ENCODE measurements at places on chromosomes 12 and 14.

DNA sequence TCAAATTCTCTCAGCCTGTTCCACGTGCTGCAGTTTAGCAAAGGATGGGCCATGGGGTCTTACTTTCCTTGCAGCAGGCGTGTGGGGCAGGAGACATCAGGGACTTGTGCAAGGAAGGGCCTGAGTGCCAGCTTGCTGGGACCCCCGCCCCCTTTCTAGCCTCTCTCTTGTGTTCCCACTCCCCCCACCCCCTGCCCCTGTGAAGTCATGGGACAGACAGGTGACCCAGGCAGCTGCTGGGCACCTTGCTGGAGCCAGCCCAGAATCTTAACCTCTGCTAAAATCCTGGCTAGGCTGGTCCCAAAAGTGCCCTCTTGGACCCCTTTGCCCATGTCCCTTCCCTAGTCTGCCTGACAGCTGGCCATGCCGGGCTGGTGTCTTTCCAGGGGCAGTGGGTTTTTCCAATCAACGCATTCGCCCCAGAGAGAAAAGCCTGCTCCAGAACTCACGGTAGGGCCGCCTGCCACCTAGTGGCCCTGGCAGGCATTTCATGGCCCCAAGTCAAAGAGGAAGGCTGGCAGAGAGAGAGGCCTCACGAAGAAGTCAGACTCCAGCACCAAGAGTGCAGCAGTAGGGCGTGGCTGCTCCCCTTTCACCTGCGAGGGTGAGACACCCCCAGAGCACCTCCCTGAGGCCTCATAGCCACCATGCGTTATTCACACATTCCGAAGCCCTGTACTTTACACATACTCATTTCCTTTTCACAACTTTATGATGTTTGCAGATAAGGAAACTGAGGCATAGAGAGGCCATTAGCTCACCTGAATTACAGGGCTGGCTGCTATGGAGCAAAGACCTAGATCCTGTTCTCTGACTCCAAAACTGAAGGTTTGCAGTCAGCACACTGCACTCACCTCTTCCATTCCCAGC lies 67.4 kb downstream of the LGMN start:
- peak; percentile 66 for DNase-seq

DNA sequence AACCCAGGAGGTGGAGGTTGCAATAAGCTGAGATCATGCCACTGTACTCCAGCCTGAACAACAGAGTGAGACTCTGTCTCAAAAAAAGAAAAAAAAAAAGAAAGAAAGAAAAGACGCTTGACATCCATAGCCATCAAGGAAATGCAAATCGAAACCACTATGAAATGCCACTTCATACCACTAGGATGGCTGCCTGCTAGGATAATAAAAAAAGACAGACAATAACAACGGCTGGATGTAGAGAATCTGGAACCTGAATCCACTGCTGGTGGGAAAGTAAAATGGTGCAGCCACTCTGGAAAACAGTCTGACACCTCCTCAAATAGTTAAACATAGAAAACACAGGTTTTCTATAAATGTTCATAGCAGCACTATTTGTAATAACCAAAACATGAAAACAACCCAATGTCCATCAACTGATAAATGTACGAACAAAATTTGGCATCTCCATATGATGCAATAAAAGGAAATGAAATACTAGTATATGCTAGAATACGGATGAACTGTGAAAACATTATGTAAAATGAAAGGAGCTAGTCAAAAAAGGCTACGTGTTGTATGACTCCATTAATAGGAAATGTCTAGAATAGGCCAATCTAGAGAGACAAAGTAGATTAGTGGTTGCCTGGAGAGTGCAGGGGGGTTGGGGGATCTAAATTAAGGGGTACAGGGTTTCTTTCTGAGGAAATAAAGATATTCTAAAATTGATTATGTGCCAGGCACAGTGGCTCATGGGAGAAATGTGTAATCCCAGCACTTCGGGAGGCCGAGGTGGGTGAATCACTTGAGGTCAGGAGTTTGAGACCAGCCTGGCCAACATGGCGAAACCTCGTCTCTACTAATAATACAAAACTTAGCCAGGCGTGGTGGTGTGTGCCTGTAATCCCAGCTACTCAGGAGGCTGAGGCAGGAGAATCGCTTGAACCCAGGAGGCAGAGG lies 9.7 kb downstream of the WSB2 start:
- DNase-seq, result no peak

- DNase-seq, result no peak
These were observed 5.0 kb downstream of the CDK17 start for GRCh38 chr12:96395236-96395635.

GRCh38 chr14:38791862-38792261 lies 311.2 kb downstream of the SEC23A start:
- no peak for DNase-seq

DNA sequence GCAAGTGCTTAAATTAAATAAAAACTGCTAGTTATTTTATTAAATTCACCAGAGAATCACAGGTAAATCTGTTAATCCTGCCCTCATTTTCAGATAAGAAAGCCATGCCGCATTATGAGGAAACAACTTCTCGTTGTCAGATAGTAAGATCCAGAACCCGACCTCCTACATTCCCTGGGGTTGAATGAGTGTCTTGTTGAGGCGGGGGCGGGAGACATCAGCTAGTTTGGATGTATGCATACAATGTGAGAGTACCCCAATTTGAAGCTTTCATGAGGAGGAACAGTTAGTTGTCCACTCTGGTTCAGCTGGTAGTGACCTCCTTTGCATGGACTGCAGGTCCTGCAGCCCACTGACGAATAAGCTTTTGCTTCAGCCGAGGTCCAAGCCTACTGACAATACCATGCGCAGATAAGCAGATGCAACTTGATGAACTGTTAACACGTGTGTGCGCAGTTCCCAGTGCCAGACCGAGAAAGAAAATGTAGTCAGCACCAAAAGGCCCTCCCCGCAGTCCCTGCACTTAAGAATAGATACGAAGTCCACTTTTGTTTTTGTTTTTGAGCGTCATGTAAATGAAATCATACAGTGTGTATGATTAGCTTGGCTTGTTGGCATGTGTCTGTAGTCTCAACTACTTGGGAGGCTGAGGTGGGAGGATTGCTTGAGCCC lies 34.9 kb downstream of the EVL start:
- DNase-seq, result no peak

DNA sequence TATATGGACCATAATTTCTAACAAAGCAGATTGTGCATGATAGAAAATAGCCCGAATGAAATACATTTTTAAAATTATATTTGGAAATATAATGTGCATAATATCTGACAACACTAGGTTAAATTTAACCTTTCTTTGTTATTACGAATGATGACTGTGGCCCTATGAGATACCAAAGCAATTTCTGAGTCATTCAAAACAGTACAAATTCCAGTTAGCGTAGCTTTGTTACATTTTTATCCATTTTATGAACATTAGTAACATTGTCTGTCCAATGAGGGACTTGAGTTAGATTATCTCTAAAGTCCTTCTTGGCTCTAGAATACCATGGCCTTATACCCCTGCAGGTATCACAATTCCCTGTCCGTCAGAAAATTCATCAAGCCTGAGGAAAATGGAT lies 39.0 kb upstream of the REP15 start:
- no peak for DNase-seq

- DNase-seq, result peak; percentile 22
These were observed 113.4 kb upstream of the PELI2 start for GRCh38 chr14:56004786-56005185.

DNA sequence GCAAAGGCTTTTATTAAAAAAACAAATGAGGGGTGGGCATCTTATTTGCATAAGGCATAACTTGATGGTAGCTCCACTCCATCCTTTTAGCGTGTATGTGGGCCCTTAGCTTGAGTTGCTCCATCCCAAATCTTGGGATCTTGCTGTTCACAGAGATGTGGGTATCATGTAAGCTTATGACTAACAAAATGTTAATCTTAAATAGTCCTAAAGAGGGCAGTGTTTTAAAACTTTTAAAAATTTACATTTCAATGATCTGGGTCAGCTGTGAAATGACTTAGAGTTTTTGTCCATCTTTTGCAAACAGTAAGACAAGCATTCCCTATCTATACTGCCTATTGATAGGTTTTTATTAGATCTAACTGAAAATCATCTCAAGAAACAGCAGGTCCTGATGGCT lies 86.0 kb downstream of the SLCO1A2 start:
- no peak for DNase-seq

DNA sequence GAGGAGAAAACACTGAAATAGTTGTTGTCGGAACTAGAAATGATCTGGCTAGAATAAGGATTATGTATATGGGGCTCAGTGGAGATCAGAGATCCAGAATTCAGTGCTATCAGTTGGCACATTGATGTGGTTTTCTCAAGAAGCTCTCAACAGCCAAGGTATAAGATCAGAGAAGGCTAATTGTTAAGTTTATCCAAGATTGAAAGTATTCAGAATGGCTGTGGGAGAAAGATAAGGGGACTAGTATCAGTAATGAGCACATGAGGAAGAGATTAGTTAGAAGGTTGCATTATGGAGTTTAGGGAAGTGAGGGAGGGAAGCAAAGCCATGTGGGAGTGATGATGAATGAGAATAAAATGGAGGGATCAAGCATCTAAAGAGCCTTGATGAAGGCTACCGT lies 128.1 kb upstream of the MIS18BP1 start:
- DNase-seq, result no peak

- no peak for DNase-seq
These were observed 126.9 kb downstream of the SLC25A47 start for GRCh38 chr14:100450049-100450448.

DNA sequence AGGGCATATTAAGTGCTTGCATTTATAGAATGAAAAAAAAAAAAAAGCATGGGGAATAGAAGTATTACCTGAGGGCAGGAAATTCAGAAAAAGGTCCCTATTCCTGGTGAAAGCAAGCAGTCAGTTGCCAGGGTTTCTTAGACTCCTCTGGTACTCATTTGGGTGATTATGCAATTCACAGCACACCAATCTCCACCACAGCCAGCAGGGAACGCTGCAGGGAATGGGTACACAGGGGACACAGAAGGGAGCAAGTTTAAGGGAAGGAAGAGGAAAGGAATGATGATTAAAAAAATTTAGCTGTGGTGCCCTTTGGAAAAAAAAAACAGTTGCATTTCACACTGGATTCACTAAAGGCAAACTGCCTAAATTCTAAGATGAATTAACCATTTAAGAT lies 14.2 kb downstream of the BLTP3B start:
- DNase-seq, result no peak

GRCh38 chr12:6956021-6956727 lies 5.0 kb downstream of the PTPN6 start:
- no peak for DNase-seq

GRCh38 chr14:76012354-76012753 lies 26.8 kb downstream of the IFT43 start:
- DNase-seq, result no peak

DNA sequence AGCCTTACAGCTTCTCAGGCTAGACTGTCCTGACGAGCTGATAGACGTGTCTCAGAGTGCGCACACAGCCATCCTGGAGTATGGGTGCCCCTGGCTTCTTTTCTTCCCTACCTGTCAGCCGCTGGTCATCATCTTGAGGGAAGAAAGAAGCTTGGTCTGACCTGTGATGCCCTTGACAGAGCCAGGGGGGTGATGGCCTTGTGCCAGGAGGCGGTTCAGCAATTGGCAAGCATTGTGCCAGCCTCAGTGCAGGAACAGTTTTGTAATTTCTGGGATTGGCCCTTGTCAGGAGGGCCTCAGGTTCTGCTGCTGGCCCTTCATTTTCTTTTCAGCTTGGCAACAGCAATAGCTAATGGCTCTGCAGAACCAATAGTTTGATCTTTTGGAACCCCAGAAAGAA lies 80.1 kb downstream of the ADCK1 start:
- DNase-seq, result no peak

GRCh38 chr14:99516156-99516870 lies 35.1 kb downstream of the CCNK start:
- no peak for DNase-seq

GRCh38 chr12:108152170-108152538 lies 23.1 kb downstream of the WSCD2 start:
- DNase-seq, result no peak

DNA sequence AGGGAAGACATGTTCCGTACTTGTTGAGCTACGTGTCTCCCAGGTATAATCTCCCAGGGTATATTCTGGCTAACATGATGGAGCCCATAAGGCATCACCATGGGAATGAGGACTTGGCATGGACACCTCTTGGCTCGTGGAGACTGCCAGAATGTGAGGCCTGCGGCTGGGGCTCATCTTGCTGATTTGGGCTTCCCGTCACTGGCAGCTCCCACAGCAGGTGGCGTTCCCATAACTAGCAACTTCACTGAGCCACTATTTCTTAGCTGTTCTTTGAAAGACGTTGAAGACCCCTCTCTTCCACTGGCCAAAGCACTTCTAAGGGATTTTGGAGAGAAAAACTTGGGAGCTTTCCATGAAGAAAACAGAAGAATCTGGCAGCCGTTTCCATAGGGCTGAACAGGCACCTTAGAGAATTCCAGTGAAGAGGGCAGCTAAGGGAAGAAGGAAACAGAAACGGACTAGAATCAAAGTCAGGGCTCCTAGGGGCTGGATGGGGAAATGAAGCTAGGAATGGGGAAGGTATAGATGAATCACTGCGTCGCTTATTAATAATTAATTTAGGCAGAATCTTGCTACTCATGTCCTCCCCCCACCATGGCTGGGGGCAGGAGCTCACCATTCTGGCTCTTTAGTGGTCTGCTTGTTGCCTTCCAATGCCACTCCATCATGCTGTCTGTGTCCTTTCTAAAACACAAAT lies 39.7 kb upstream of the FOS start:
- DNase-seq, result no peak

DNA sequence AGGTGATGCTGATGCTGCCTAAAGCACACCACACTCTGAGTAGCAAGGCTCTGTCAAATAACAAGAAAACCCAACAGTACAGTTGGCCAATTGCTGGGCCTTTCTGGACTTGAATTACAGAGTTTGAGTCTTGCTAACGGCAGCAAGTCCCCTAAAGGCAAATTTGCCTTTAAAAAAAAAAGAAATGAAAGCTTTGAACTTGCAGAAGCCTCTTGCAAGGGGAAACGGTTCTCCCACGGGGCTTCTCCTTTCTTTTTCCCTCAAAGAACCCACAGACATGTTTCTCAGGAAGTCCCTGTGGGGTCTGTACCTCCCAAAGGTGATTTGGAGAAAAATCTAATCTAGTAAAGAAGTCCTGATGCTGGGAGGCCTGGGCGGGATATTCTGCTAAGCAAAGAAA lies 191.3 kb upstream of the MYL2 start:
- DNase-seq, result no peak

GRCh38 chr12:117878605-117879004 lies 90.2 kb downstream of the KSR2 start:
- no peak for DNase-seq

GRCh38 chr12:83664650-83665049 lies 977.9 kb downstream of the TMTC2 start:
- no peak for DNase-seq

GRCh38 chr12:31768046-31768445 lies 39.2 kb upstream of the AMN1 start:
- no peak for DNase-seq

GRCh38 chr14:92597906-92598905 lies 84.6 kb downstream of the RIN3 start:
- DNase-seq, result no peak

GRCh38 chr12:80241576-80242273 lies 142.4 kb downstream of the OTOGL start:
- DNase-seq, result no peak

DNA sequence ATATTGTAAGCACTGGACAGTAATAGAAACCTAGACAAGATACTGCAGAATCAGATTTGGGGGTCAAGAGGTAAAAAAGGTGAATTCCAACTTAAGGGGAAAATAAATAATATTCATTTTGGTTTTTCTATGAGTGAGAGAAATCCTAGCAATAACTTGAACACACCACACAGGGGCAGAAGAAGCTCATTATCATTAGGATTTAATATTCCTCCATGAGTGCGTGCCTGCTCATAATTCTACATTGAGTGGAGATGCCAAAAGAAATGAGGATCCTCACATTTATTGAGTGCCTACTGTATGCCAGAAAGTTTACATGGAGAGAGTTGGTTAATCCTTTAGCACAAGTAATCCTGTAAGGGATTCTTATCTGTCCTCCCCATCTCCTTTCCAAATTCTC lies 40.5 kb upstream of the C14orf132 start:
- DNase-seq, result no peak
